Fibroblast of skin of left biceps (primary cell): ENCODE measurements at places on chromosomes 7 and 10.

DNA sequence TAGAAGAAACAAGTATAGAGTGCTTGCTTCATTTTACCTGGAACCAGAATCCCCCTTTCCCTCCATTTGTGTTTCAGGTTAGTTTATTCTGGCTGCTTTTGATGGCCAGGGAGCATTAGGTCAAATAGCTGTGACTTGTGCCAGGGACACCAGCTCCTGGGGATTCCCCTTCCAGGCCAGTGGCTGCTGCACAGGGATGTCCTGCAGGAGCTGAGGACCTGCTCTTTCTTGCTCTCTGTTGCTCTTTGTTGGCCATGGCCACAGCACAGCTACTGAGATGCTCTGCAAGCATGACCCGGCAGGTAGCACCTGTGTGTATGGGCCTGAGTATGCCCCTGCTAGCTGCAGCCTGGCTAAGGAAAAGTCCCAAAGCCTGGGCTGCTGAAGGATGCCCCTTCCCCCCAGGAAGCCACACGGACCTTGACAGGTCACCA is 208.9 kb downstream of the EBF3 start:
- DNase-seq = no peak

DNA sequence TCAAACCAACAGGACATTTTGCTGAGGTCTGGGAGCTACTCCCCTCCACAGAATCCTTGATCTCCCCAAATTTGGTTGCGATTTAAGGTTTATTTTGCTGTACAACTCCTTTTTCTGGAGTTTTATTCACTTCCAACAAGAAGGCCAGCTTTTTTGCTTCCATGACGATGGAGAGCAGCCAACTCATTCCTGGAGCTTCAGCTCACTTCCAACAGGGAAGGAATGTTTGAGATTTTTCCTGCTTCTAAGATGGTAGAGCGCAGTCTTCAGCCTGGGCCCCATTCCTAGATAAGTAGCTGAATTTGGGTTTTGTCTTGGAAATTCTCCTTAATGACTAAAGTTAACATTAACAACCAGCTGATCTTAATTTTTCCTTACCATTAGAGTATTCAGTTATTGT is 30.9 kb upstream of the CREB3L2 start:
- no peak for DNase-seq

- no peak for DNase-seq
These were observed 76.4 kb upstream of the RSU1 start for GRCh38 chr10:16893664-16894063.

- DNase-seq = no peak
These were observed 7.0 kb upstream of the ARHGAP12 start for GRCh38 chr10:31935678-31936077.

DNA sequence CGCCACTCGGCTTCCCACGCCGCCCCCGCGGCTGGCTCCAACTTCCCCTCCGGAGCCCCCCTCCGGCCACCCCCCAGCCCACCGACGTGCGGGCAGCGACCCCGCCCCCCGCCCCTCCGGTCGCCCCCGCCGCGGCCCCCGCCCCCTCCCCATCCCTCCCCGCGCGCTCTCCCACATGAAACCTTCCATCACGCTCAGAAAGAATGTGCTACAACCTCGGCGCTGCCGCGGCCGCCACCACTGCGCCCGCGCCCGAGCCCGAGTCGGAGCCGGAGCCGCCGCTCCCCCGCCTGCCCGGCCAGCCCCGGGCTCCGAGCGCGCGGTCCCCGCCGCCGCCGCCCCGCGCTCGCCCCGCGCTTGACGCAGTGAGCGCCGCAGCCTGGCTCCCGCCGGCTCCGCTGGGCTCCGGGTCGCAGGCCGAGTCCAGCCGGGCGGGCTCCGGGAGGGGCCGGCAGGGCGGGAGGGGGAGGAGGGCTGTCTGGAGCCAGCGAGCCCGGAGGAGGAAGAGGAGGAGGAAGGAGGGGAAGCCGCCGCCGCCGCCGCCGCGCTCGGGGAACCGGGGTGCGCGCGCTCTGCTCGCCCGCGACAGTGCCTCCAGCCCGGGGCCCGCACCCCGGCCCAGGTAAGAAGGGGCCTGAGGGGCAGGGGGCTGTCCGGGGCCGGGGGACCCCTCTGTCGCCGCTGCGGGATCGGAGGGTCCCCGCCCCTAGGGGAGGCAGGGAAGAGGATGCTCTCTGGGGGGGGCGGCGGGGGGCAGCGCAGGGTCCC is 4.3 kb upstream of the ELFN1 start:
- no peak for DNase-seq

DNA sequence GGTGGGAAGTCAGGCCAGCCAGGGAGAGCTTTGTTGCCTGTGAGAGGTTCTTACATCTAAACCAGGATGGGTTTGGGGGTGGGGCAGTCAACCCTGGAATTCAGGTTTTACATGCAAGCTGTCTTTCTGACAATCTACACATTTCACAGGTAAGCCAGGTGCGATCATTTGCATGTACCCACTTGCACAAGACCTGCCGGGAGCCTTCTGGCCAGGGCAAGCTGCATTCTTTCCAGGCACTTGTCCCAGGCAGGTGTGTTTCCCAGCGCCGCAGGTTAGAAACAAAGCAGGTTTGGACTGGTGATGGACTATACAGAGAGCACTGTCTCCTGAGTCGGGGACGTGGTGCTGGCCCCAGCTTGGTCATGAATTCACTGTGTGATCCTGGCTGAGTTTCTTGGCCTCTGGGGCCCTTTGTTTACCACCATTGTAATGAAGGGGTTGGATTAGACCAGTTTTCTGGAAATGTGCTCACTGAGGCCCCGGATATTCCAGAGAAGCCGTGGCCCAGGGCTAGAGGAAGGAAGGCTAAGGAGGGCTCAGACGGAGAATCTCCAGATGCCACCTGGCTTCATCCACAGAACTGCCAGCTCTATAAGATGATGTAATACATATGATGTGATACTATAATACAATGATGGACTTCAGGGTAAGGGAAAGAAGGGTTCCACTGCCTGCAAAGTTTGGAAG is 205.2 kb upstream of the SVIL start:
- no peak for DNase-seq
